ENCODE measurements at places on chromosomes 13 and 19.

DNA sequence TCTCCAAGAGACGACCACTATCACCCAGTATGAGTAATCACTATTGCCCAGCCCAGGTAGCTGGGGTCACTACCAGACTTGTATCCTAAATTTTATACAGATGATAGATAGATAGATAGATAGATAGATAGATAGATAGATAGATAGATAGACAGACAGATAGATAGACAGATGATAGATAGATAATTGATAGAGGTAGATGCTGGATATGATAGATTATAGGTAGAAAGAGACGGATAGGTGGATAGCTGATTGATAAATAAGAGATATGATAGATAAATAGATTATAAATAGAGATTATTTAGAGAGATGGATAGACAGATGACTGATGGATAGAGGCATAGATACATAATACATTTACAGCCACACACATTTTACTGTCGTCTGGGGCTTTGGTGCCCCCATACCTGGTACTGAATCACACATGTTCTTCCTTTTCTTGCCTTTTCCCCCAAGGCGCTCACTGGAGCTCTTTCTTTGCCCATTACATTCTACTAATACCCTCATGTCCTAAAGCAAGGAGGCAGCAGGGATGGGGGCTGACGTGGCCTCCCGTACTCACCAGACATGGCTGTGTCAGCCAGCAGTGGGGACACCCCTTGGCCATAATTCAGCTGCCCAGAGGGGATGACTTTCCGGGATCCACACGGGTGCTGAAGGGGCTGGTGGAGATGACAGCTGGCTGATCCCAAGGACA lies 44.6 kb upstream of the CCNE1 start:
- no peak overlapping the region for H3K4me3 ChIP-seq
- DNase-seq = no peak
- H3K27me3 ChIP-seq = peaks cover 9% of the 10 kb centered on the region
- H3K27ac ChIP-seq = no peak overlapping the region
- peaks cover 3% of the 10 kb centered on the region for H3K4me1 ChIP-seq

GRCh38 chr19:18418029-18418482 lies 1.1 kb upstream of the SSBP4 start:
- DNase-seq = no peak
- no peaks in the 10 kb centered on the region for H3K27me3 ChIP-seq
- peaks cover 66% of the 10 kb centered on the region for H3K4me1 ChIP-seq

GRCh38 chr19:51694318-51695085 lies 1.4 kb downstream of the SPACA6 start:
- no peaks in the 10 kb centered on the region for H3K27me3 ChIP-seq
- H3K27ac ChIP-seq = peak overlapping the region; percentile 96

DNA sequence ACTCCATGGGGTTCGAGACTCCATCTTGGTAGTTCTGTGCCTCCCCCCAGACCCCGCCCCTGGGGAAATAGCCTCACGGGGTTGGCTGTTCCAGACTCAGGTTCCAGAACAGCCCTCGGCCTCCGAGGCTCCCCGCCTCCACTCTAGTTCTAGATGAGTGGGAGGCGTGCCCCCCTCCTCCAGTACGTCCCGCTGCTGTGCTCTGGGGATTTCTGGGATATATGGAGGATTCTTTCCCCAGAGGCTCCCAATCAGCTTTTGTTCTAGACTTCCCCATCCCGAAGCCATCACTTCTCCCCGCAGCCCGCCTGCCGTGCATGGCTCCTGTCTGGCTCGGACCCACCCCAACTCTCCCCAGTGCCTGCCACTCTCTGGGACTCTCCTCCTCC lies 1.9 kb upstream of the CACNG7 start:
- H3K27me3 ChIP-seq = peaks cover 64% of the 10 kb centered on the region
- peak overlapping the region; percentile 5 for H3K4me3 ChIP-seq
- peaks cover 22% of the 10 kb centered on the region for H3K36me3 ChIP-seq

DNA sequence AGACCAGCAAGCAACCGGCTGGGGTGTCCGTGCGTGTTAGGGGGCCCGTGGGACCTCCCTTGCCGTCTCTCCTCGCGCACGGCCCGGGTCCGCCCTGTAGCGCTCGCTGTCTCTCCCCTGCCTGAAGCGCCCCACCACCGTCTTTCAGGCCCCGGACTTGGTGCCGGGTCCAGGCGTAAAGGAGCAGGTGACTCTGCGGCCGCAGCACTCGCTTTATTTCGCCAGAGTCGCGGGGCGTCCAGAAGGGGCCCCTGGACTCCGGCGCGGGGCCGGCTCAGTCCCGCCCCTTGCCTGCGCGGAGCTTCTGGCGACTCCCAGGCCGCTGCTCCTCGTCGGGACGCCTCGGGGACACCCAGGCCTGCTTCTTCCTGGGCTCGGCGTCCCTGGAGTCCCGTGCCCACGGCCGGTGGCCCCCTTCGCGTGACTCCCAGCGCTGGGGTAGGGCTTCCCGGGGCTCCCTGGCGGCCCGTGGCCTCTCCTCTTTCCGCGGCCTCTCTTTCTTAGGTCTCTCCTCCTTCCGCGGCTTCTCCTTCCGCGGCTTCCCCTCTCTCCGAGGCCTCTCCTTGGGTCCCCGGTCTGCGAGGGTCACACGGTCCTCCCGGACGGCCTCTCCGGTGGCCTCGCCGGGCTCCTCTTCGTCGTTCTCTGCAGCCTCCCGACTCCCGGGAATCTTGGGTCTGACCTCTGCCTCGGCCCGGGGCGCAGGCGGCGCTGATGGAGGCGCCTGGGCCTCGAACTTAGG lies 3.1 kb downstream of the AMH start:
- H3K36me3 ChIP-seq = peaks cover 2% of the 10 kb centered on the region
- no peaks in the 10 kb centered on the region for H3K27me3 ChIP-seq
- peak overlapping the region; percentile 43 for H3K27ac ChIP-seq
- no peak for DNase-seq
